ENCODE measurements at places on chromosomes 3 and 15. TPM values are rescaled to one million over a fixed set of nuclear protein-coding genes. Genes with fewer than 3 reads are reported as not detected.

DNA sequence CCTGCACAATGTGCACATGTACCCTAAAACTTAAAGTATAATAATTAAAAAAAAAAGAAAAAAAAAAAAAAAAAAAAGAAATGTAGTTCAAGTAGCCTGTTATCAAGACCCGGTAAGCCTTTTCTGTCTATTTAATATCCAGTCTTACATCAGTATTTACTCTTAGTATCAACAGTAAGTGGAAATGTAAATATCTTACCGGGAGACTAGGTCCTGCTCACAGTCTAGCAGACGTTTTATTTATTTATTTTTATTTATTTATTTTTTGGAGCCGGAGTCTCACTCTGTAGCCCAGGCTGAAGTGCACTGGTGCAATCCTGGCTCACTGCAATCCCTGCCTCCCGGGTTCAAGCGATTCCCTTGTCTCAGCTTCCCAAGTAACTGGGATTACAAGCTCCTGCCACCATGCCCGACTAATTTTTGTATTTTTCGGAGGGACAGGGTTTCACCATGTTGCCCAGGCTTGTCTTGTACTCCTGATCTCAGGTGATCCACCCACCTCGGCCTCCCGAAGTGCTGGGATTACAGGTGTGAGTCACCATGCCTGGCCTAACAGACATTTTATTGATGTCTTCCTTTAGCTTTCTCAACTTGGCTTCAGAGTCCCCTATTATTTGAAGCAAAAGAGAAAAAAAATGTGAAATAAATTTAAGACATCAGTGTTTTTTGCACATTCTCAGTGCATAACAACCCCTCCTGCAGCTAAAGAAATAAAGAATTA is 19.9 kb downstream of the C2CD4B start:
- H3K36me3 ChIP-seq, result no peaks in the 10 kb centered on the region
- no peak for DNase-seq
- no peaks in the 10 kb centered on the region for H3K27me3 ChIP-seq
- H3K27ac ChIP-seq, result no peak overlapping the region
- H3K4me3 ChIP-seq, result no peak overlapping the region
- no peaks in the 10 kb centered on the region for H3K4me1 ChIP-seq

GRCh38 chr3:66592016-66592761 is 91.4 kb upstream of the LRIG1 start:
- H3K4me1 ChIP-seq, result no peaks in the 10 kb centered on the region
- no peaks in the 10 kb centered on the region for H3K27me3 ChIP-seq
- DNase-seq, result no peak
- H3K4me3 ChIP-seq, result no peak overlapping the region

- H3K4me1 ChIP-seq, result no peaks in the 10 kb centered on the region
- H3K27me3 ChIP-seq, result no peaks in the 10 kb centered on the region
- no peak for DNase-seq
- H3K27ac ChIP-seq, result no peak overlapping the region
- H3K4me3 ChIP-seq, result no peak overlapping the region
Observed at GRCh38 chr3:127884041-127884440, 31.0 kb upstream of the KBTBD12 start.

- no peaks in the 10 kb centered on the region for H3K27me3 ChIP-seq
- peaks cover 9% of the 10 kb centered on the region for H3K4me1 ChIP-seq
- peak overlapping the region; percentile 99 for H3K27ac ChIP-seq
- peak overlapping the region; percentile 46 for H3K4me3 ChIP-seq
- peak; percentile 33 for DNase-seq
- no peaks in the 10 kb centered on the region for H3K36me3 ChIP-seq
Observed at GRCh38 chr15:96344060-96344705, 13.7 kb downstream of the NR2F2 start.

- no peak for DNase-seq
- no peak overlapping the region for H3K4me3 ChIP-seq
- H3K36me3 ChIP-seq, result no peaks in the 10 kb centered on the region
- no peaks in the 10 kb centered on the region for H3K4me1 ChIP-seq
- H3K27ac ChIP-seq, result no peak overlapping the region
Observed at GRCh38 chr15:94965593-94965992, 734.2 kb downstream of the MCTP2 start.

- H3K27me3 ChIP-seq, result no peaks in the 10 kb centered on the region
- no peak for DNase-seq
- H3K36me3 ChIP-seq, result no peaks in the 10 kb centered on the region
- no peaks in the 10 kb centered on the region for H3K4me1 ChIP-seq
Observed at GRCh38 chr15:65884511-65884910, 15.2 kb downstream of the RAB11A start.

DNA sequence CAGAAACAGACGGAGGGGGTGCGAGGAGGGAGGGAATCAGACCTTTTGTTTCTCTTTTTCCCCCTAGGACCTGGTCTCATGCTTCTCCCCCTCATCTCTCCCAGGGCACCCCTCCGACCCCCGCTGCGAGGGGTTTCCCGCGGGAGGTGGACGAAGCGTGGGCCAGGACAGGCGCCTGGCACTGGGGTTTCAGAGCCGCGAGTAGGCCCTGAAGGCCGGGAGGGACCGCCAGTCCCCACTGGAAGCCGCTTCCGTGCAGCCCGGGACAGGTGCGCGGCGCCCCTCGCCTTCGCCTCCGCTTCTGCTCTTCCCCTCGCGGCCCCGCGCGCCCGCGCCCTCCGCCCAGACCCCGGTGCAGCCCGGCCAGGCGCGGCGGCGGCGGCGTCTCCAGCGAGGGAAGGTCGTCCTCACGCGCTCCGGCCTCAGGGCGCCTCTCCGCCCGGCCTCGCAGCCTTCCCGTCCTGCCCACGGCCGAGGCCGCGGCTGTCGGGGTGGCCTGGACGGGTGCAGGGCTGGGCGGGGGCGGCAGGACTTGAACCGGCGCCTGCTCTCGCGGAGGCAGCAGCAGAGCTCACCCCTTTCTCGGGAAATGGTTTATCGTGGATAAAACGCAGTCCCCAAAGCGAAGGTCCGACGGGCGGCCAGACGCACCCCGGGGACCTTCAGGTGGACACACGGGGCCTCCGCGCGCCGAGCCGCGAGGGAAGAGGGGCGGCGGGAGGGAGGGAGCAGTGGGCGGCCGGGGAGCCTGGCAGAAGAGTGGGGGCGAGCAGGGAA is 31.5 kb upstream of the ADAMTS17 start:
- H3K36me3 ChIP-seq, result no peaks in the 10 kb centered on the region
- no peak overlapping the region for H3K27ac ChIP-seq
- no peaks in the 10 kb centered on the region for H3K4me1 ChIP-seq
- no peaks in the 10 kb centered on the region for H3K27me3 ChIP-seq

- H3K4me3 ChIP-seq, result no peak overlapping the region
- no peak overlapping the region for H3K27ac ChIP-seq
- H3K4me1 ChIP-seq, result no peaks in the 10 kb centered on the region
- H3K27me3 ChIP-seq, result no peaks in the 10 kb centered on the region
- H3K36me3 ChIP-seq, result no peaks in the 10 kb centered on the region
- no peak for DNase-seq
Observed at GRCh38 chr3:21543380-21544075, 207.5 kb downstream of the ZNF385D start.

DNA sequence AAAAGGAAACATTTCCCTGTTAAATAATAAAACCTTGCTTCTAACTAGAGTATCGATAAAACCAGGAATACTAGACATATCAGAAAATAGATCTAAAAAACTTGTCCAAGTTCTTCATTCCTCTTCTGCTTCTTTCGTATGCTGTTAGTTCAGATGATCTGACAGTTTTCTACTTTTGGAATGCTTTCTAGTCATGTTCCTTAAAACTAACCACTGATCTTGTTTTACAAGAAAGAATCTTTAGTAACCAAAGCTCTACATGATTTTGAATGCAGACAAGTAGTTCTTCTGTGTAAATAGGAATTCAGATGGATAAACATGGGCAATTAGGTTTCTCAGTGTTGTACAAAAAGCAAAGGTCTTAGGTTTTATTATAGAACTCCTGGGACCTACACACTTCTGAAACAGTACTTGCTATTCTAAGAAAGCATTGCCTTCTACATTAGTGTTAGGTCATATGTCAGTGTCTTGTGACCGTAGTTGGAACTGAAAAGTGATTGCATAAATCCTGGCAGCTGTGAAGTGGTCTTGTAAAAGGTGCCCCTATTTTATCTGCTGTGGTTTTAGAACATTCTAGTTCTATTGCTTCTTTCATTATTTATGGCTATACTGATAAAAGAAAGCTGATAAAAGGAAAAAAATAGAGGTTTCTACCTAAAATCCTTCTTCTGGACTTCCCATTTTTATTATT is 40.7 kb downstream of the SNRK start:
- no peaks in the 10 kb centered on the region for H3K36me3 ChIP-seq
- peaks cover 7% of the 10 kb centered on the region for H3K4me1 ChIP-seq
- H3K27me3 ChIP-seq, result no peaks in the 10 kb centered on the region
- no peak overlapping the region for H3K27ac ChIP-seq
- no peak for DNase-seq
- H3K4me3 ChIP-seq, result no peak overlapping the region

The GRK7 gene
- not detected for total RNA-seq
